Right renal pelvis (tissue), 4 donors: ENCODE measurements at places on chromosomes 4 and X. TPM values are rescaled to one million over a fixed set of nuclear protein-coding genes. Genes with fewer than 3 reads are reported as not detected.

The KLF8 gene
- 5.7 TPM for polyA plus RNA-seq

GRCh38 chrX:16867947-16868346 is 2.2 kb downstream of the RBBP7 start:
- DNase-seq = no peak

GRCh38 chr4:1967512-1968149 is 41.1 kb downstream of the NELFA start:
- DNase-seq = no peak

The ZMAT1 gene
- 28.2 TPM for polyA plus RNA-seq

- DNase-seq = no peak
Observed at GRCh38 chr4:48337731-48338130, 3.6 kb upstream of the SLAIN2 start.

The CACNA1F gene
- polyA plus RNA-seq = 0.29 TPM

GRCh38 chr4:106032851-106033286 is 137.6 kb downstream of the NPNT start:
- DNase-seq = no peak

DNA sequence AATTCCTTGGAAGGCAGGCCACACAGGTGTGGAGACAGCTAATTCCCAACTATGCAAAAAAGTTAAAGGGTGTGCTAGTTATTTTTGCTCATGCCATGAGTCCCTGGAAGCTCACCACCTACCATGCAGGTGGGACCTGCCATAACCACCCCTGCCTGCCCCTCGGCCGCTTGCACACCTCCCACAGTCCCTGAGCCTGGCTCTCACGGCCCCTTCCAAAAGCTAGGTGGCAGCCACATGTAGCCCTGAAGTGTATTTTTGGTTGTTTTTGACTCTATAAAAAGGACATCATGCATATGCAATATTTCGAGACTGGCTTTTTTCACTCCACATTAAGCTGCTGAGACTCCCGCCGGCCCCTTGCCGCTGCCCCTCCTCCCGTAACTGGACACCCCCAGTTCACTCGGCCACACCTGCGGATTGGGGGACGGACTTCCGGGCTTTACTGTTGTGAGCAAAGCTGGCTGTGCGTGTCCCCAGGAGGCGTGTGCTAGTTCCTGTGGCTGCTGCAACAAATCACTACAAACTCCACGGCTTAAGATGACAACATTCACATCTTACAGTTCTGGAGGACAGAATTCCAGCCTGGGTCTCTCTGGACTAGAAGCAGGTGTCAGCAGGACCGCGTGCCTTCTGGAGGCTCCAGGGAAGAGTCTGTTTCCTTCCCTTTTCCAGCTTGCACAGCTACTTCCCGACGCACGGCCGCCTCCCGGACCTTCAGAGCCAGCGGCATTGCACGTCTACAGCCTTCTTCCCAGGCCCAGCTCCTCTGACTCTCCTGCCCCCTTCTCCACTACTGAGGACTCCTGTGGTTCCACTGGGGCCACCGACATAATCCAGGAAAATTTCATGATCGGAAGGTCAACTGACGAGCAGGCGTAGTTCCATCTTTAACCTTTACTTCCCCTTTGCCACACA is 24.8 kb downstream of the ZFYVE28 start:
- peak; percentile 73 for DNase-seq

The ARL9 gene
- 1.6 TPM for polyA plus RNA-seq

DNA sequence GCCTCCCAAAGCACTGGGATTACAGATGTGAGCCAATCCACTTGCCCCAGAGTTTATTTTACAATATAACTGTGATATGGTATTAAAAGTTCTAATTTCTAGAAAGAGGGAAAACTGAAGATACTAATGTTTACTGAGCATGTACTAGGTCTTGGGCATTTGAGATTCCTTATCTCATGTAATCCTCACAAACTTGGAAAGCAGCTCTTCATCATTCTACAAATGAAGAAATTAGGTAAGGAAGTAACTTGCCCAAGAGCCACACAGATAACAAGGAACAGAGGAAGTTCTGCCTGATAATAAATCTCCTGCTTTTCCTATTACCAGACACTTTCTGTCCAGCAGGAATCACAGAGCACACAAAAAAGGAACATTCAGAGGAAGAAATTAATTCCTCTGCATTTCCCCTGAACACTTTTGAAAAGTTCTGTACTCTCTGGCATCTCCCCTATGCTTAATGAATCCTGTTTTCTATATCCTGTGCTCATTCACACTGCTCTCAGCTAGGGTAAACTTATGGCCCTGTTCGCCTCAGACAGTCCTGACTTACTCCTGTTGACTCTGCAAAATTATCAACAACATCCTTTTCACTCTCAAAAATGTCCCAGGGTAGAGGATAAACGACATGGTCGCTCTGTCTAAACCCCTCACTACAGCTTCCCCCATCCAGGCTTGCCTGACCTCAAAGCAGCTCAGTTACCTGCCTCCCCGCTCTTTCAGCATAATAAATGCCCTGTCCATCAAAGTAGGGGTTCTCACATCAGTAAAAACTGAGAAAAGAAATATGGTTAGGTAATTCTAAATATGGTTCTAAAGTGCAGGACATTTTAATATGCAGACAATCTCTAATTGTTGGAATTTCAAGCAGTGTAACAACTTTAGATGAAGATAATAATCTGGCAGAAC is 13.6 kb downstream of the SH3RF1 start:
- no peak for DNase-seq

The PCYT1B gene
- 2.7 TPM for polyA plus RNA-seq

- DNase-seq = no peak
Observed at GRCh38 chr4:136810626-136811025, 721.7 kb downstream of the PCDH18 start.

The GK gene
- 102 TPM for polyA plus RNA-seq

GRCh38 chr4:31080887-31081286 is 360.7 kb downstream of the PCDH7 start:
- DNase-seq = no peak

The TIGD4 gene
- polyA plus RNA-seq = 2.4 TPM

GRCh38 chr4:11743236-11743635 is 314.5 kb upstream of the HS3ST1 start:
- no peak for DNase-seq

DNA sequence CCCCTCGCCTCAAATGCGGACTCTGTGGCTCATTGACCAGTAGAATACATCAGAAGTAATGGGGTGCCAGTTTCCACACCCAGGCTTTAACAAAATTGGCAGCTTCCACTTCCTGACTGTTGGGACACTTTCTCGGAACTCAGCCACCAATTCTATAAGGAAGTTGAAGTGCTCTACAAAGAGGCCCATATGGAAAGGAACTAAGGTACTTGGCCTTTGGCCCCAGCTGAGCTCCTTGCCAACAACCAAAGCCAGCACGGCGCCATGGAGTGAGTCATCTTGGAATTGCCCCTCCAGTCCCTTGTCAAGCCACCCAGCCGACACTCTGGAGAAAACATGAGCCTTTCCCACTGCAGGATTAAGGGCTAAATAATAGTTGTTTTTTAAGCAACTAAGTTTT is 262.2 kb upstream of the INTU start:
- DNase-seq = no peak

DNA sequence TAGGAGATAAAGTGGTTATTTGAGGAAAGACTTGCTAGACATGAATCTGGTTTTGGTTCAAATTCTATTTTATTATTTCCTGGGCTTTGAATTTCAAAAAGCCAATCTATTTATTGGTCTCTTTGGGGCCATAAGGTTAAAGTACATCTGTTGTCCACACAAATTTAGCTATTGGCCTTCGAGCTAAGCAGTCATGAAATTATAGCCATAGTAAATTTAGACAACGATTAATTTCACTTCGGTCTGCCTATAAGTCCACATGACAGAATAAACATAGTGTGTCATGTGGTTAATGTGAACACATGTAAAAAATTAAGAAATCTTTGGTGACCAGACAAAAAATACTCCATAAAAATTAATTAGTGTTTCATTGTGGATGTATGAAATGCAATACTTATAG is 161.9 kb downstream of the PALLD start:
- no peak for DNase-seq

DNA sequence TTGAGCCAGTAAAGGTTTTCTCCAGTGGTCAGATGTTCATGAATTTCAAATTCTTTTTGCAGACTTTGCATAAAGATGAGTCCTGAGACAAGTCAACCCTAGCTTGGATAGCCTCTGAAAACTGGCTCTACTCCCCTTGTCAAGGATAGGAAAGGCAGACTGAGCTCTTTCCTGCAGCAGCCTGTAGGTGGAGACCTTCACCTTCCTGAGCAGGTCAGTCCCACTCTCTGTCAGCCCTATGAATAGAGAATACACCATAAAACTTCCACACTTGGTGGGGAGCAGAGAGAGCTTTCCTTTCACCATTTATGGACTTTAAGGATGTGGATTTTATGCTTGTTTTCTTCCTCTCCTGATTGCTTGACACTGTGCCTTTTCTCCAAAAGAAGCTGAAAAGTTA is 41.9 kb downstream of the PCDH19 start:
- no peak for DNase-seq

- no peak for DNase-seq
Observed at GRCh38 chr4:27692158-27692557, 831.5 kb downstream of the STIM2 start.

The ZRSR2 gene
- polyA plus RNA-seq = 14.2 TPM

DNA sequence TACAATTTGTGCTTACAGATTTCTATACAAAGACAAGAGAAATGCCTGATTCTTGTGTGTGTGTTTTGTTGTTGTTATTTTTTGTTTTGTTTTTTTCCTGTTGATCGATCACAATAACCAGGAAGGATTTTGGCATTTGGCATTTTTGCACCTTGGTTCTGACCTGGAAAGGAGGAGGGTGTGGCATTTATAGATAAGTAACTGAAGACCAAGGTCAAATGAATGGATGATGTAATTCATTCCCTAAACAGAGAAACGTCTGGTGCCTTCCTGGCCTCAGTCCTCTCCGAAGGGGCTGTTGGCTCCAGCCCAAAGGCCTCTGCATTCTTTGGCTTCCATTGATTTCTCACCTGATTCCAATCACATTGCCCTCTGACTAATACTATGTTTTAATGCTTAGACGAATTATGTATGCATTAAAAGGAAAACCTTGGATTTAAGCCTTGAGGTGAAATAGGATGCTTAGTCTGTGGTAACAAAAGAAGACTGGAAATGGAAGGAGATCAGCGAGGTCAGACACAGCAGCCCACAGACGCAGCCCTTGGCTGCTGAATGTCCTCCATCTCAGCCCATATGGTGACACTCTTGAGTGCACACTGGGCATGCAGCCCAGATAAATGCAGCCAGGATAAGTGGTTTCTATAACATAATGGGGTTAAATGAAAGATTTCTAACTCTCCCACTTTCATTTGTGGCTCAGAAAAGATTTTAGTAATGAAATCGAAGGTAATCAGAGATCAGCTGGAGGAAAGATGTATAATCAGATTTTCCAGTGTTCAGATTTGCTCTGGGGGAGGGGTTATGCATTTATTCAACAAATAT is 60.5 kb upstream of the TRIM2 start:
- peak; percentile 46 for DNase-seq

- DNase-seq = no peak
Observed at GRCh38 chr4:87799301-87800113, at the start of gene IBSP. IBSP (plus strand) TSS chr4:87799554; CDS start chr4:87802362, 2,808 bp downstream.

DNA sequence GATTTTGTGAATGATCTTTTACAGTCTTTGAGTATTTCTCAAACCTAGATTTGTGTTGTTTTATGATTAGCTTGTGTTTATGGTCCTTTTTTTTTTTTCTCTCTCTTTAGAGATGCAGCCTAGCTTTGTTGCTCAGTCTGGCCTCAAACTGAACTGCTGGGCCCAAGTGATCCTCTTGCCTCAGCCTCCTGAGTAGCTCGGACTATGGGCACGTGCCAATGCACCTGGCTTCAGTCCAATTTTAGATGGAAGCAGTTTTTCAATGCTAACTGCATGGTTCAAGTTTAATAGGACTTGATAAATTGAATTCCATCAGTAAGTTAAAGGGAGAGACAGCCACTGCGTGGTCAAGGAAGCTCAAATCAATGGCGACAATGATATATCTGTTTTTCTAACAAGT is 3.8 kb upstream of the FGG start:
- DNase-seq = no peak

The TMEM31 gene
- polyA plus RNA-seq = 1.4 TPM

DNA sequence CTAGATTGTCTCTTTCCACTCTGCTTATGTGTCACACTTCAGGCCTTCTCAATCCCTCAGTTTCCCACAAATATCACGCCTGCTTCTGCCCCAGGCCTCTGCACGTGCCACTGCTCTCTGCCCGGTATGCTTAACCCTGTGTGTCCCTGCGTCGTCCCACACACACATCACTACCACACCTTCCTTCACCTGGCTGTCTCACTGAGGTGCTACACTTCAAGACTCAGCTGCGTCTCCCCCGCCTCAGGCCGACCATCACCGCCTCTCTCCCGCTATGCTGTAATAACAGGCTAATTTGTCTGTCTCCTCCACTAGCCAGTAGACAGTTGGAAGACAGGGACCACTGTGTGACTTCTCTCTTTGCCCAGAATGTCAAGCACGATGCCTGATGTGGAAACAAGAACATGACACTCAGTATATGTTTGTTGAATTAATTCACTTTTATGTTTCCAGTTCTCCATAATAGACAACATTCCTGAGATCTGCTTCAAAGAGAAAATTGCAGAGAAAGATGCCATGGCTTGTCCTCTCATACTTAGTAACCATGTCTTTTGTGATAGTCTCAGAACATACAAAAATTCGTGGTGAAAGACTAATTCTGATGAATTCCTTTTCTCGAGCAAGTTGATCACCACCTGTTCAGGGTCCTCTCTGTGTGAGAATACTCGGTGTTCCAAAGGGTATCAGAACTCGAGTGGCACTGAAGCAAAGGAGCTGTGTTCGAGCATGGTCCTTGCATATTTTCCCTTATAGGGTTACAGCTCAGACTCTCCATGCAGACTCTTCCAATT is 54.2 kb downstream of the AFAP1 start:
- DNase-seq = no peak

- DNase-seq = no peak
Observed at GRCh38 chr4:41631523-41631922, 93.6 kb downstream of the LIMCH1 start.

DNA sequence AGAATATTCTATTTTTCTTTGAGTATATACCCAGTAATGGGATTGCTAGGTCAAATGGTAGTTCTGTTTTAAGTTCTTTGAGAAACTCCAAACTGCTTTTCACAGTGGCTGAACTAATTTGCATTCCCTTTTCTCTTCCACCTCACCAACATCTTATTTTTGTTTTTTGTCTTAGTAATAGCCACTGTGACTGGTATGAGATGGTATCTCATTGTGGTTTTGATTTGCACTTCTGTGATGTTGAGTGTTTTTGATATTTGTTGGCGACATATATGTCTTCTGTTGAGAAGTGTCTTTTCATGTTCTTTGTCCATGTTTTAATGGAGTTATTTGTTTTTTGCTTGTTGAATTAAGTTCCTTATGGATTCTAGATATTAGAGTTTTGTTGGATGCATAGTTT is 24.4 kb downstream of the AIMP1 start:
- no peak for DNase-seq

DNA sequence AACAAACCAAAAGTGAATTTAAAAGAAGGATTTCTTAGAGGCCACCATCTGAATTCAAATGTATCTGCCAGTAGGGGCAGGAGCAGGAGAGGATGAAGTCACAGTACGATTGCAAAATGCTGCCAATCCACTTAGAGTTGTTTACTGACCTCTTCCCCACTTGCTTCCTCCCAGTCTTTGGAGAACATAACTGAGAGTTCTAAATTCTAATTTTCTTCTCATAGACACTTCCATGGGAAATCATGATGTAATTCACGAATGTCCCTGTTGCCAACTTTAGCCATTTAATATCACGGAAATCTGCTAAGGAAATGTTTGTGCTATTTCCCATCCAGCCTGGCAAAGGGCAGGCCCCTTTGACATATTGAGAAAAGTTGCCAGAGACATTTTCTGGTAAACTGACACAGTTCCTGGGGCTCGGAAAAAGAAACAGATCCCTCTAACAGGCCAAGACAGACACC is 33.6 kb upstream of the NOCT start:
- DNase-seq = no peak

The TXK gene
- 2.3 TPM for polyA plus RNA-seq

The SLC26A1 gene
- polyA plus RNA-seq = 15.6 TPM

GRCh38 chr4:36056136-36056535 is 188.2 kb downstream of the ARAP2 start:
- no peak for DNase-seq
